Fibroblast of mammary gland (primary cell): ENCODE measurements at places on chromosomes 2 and 18.

DNA sequence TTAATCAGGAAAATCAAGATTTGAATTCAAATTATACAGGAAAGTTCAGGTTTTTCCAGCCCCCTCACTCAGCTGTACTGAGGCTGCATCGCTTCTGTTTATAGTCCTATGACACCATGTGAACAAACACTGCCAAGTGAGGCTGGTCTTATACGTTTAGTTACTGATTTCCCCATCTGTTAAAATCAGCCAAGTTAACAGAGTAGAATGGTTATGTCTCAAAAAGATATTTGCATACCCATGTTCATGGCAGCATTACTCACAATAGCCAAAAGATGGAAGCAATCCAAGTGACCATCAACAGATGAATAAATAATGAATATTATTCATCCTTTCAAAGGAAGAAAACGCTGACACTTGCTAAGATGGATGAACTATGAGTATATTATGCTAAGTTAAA is 43.8 kb downstream of the REEP1 start:
- peak; percentile 59 for DNase-seq

GRCh38 chr2:8821276-8822217 is 15.9 kb downstream of the KIDINS220 start:
- DNase-seq: peak; percentile 82

- peak; percentile 87 for DNase-seq
Measured at GRCh38 chr2:43454791-43455190, 141.0 kb downstream of the THADA start.

GRCh38 chr2:215717501-215718381 is 281.9 kb upstream of the FN1 start:
- peak; percentile 53 for DNase-seq

DNA sequence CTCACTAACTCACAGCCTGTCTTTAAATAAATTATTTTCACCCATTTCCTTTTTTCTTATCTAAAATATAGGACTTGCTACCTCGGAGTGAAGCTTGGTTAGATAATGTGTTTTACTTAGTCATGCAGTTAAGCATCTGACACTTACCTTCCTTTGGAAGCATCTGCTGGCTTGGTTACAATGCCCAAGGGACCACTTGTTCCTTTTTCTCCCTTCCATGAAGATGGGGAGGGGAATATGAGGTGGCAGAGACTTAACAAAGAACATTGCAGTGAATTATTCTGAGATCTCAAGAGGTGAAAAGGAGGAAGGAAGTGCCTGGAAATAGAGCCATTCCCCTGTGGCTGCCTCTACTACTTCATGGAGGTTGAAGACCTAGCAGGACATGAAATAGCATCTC is 145.4 kb upstream of the FOSL2 start:
- DNase-seq: peak; percentile 63

DNA sequence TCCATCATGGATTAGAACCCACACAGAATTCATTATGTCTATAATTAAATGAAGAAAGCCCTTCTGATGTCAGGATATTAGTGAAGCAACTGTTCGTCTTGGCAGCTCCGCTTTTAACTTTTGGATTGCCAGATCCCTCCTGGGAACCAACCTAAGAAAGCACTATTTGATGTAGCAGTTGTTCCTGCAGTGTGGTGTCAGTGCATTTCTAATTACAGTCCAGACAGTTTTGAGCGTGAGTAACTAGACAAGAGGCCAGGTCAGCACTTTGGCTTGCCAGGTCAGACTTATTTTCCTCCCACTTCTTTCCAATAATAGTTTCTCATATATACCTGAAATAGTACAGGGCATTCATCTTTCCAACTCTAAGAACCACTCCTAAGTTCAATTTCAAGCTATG is 13.8 kb downstream of the NRXN1 start:
- DNase-seq: no peak

- DNase-seq: no peak
Measured at GRCh38 chr2:237901932-237902850, 42.8 kb downstream of the RAMP1 start.

- peak; percentile 76 for DNase-seq
Measured at GRCh38 chr2:219073413-219074129, 12.8 kb upstream of the IHH start.

DNA sequence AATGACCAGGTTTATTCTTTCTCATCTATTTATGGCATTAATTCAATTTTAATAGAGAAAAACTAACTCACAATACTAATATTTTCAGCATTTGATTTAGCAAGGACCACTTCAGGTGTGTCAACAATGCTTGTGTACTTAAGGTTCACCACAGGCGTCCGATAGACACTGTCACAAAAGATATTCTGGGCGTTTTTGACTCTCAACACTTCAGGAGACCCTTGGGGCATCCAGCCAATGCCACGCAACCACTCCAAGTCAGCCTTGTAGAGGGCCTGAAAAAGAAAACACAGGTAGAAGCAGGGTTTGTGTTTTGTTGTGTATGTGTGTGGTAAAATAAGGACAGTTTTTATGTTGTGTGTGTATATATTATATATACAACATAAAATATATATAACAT is 158.2 kb downstream of the NEB start:
- no peak for DNase-seq

DNA sequence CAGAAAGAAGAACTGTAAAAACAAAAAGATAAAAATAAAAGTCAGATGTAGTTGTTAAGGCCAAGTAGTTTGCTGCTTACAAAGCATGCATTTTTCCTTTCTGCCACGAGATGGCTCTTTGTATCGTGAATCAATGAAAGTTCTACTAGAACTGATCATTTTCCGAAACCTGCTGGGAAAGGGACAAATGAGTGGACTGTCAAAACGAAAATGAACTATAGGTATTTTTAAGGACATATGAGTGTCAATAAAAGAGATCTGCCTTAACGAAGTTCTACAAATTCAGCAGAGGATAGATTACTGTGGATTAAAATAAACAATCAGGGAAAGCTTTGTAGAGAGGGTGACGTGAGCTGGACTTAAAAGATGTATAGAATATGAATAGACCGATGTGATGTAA is 15.0 kb upstream of the ELOA2 start:
- peak; percentile 68 for DNase-seq

GRCh38 chr18:44777457-44778192 is 96.9 kb downstream of the SETBP1 start:
- no peak for DNase-seq

GRCh38 chr2:166140932-166141331 is 13.1 kb upstream of the SCN1A start:
- DNase-seq: no peak

DNA sequence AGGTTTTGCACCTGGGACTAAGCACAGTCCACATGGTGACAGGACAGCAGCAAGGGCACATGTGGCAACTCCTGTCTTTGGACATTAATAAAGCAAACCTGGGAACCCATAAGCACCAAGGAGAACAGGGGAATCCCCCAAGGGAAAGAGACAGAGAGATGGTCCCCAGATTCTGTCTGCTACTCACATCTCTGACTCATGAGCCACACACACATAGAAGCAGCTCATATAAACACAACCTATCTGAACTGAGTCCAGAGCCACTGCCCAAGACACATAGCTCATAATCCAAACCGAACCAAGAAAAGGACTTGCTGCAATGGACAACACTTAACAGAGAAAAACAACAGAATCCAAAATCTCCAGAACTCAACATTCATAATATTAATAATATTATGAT is 82.5 kb downstream of the OSBPL1A start:
- DNase-seq: peak; percentile 21

DNA sequence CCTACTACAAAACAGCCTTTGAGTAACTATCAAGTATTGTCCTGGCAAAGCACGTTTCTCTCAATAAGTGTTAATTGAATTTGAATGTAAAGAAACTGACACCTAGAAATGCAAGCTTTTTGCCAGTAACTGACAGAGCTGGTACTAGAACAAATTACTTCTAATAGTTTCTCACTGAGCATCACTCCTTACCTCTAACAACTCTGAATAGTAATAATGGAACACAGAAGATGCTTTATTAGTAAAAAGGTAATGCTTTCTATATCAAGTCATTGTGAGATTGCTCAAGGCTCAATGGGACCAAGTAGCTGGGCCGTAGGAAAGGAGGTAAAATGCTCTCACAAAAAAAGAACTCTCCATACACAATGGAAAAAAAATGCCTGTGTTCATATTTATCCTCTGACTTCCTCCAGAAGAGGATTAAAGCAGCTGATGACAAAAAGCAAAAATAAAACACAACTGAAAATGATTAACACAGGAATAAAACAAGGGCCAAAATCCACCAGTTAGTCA is 11.8 kb downstream of the RASGRP3 start:
- DNase-seq: no peak

DNA sequence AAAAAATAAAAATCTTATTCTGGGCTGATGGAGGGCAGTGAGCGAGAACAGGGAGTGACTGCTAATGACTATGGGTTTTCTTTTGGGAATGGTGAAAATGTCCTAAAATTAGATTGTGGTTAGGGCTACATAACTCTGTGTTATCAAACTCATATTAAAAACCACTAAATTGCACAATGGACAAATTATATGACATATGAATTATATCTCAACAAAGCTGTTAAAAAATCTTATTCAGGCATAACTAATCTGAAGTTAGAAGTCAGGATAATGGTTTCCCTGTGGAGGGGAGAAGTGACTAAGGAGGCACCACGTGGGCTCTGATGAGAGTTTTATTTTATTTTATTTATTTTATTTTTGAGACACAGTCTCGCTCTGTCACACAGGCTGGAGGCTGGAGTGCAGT is 32.1 kb upstream of the DPP4 start:
- peak; percentile 49 for DNase-seq

GRCh38 chr2:35463805-35464596 is 891.6 kb upstream of the CRIM1 start:
- DNase-seq: no peak

- DNase-seq: no peak
Measured at GRCh38 chr18:21281603-21282002, 39.6 kb downstream of the GREB1L start.

DNA sequence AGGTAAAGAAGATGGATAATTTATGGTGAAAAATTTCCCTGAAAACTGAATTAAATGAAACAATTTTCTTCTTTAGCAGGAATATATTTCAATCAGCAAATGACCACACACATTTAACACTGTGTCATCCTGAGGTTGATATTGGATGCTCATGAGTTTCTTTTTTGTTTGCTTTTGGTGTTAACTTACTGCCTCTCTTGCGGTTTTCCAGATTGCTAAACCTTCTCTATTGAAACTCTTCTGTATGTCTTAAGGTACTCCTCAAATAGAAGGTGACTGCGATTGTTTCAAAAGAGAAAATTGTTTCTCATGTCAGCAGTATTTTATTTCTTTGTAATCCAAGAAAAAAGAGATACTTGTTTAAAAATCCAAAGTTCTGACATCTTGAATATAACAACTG is 99.1 kb downstream of the LRRTM1 start:
- DNase-seq: no peak

- DNase-seq: no peak
Measured at GRCh38 chr18:72273025-72273424, 271.1 kb downstream of the CBLN2 start.

- no peak for DNase-seq
Measured at GRCh38 chr2:11559786-11560155, 25.9 kb downstream of the GREB1 start.

DNA sequence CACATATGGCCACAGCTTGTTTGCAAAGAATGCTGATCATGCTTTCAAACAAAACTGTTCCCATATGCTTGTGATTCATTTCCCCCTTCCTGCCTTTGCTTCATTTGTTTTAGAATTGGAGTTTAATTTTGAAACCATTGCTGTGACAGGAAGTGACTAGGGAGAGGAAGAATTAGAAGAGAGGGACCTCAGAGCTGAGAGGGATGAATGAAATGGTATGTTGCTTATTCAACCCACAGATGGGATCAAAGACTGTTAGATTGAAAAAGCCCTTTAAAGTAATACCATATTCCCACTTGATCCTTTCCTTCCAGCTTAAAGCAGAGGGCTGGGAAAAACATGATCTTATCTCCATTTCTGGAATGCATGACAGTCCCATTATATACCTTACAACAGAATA is 106.2 kb upstream of the RNF152 start:
- peak; percentile 87 for DNase-seq

GRCh38 chr2:178306352-178307073 is 112.2 kb downstream of the OSBPL6 start:
- peak; percentile 41 for DNase-seq

GRCh38 chr18:62325806-62326645 is 916 bp downstream of the TNFRSF11A start:
- peak; percentile 10 for DNase-seq

- no peak for DNase-seq
Measured at GRCh38 chr2:139465789-139466188, 685.6 kb upstream of the NXPH2 start.

GRCh38 chr2:163269374-163270021 is 430.9 kb upstream of the KCNH7 start:
- no peak for DNase-seq

DNA sequence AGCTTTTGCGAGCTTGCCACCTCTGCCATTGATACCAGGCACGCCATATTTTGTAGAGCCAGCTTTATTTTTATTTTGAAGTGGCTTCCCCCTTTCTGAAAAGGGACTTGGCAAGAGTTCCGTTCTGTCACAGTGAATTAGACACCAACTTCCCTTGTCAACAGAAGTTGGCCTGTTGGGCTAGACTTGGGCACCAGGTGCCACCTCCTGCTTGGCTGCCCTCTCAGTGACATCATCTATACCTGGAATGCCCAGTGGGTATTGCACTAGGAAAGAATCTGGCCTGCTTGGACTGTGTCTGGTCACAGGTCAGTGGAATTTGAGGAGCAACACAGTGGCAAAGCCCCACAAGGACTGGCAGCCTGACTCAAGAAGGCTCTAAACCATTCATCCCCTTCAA is 101.0 kb downstream of the BCL2L11 start:
- DNase-seq: no peak

DNA sequence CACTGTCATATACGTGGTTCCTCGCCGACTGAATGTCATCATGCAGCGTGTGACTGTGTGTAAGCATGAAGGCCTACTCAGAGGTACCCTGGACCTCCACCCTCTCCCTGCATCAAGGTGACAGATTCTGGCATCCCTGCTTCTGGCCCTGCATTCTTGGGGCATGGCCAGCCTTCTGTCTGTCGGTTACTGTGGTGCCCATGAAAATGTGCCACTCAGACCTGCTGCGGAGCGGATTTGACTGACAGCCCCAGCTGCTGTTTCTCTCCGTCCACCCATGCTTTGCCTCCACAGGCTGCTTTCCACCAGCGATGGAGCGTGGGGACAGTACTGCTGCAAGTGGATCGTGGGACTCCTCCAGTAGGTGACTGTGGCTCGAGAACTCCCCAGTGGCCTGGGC is 9.6 kb downstream of the TMEM177 start:
- no peak for DNase-seq

- DNase-seq: peak; percentile 83
Measured at GRCh38 chr18:68267583-68267982, 447.3 kb downstream of the TMX3 start.

GRCh38 chr2:67652679-67653078 is 255.5 kb downstream of the ETAA1 start:
- DNase-seq: no peak
